ENCODE measurements at places on chromosomes 7 and 10.

GRCh38 chr10:78570633-78571235 is 498.0 kb upstream of the ZMIZ1 start:
- no peak for DNase-seq

DNA sequence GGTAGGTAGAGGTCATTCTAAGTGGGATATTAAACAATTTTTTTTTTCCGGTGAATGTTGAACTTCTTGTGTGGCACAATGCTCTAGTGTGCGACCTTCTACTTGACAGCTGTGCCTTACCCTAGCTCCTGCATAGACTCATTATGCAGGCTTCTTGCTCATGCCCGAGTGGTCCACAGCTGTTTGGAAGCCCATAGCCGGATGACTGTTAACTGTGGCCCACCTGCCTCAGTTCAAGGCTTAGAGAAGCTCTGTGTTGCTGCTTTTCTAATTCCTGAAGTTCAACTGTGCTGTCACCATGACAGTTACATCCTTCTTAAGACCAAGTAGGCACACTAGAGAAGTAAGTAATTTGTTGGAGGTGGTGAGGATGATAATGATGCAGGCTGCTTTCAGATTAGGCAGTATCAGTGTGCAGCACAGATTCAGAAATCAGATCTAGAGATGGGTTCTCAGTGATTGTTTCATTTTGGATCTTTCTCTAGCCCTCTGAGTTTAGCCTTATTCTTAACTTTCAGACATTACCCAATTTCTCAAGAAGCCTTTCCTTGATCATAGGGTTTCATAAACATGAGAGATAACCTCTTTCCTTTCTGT is 278.4 kb downstream of the PHF14 start:
- DNase-seq, result no peak

DNA sequence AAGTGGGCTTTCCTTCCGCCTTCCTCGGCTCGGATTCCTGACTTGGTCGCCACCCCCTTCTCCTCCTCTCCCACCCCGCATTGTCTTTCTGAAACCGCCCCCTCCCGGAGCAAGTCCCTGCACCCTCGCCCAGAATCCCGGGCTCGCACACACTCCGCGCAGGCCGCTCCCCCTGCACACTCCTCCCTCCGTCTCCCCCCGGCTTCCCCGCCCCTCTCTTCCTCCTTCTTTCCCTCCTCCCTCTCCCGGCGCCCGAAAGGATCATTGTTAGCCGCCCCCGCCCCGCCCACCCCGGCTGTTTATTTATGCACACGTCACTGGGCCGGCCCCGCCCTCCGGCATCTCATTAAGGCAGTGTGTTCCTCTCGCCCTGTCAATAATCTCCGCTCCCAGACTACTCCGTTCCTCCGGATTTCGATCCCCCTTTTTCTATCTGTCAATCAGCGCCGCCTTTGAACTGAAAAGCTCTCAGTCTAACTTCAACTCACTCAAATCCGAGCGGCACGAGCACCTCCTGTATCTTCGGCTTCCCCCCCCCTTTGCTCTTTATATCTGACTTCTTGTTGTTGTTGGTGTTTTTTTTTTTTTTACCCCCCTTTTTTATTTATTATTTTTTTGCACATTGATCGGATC is at the start of gene TCF7L2:
Gene TCF7L2, plus strand, starts transcription at position 373 of the 633 bp plus-strand sequence. CDS start 510 bp downstream, outside the sequence.
- no peak for DNase-seq

DNA sequence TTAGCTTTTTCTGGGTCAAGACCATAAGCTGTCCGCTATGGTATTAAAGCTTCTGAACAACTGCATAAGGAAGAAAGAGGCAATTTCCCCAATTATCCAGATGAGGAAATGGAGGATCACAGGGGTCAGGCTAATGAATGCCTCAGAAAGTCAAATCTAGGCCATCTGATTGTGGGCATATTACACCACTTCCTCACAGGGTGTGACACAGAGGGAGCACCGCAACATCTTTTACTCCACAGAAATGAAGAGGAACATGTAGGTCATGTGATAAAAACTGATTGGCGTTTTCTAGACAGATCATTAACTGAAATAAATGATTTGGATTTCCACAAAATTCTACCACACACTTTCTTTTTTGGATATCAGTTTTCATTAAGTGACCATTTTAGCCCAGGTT is 384.4 kb downstream of the PARD3 start:
- DNase-seq, result no peak

- DNase-seq, result no peak
Observed at GRCh38 chr7:148761499-148762278, 63.0 kb downstream of the CUL1 start.

Data from activated CD8-positive, alpha-beta memory T cell treated with anti-CD3 and anti-CD28 coated beads for 48 hours (primary cell).